ENCODE measurements at places on chromosomes 13 and 19.

- no peak for DNase-seq
Measured at GRCh38 chr13:40800559-40800958, 11.1 kb downstream of the SLC25A15 start.

- DNase-seq = no peak
Measured at GRCh38 chr13:24659239-24659638, 21.0 kb upstream of the ATP12A start.

DNA sequence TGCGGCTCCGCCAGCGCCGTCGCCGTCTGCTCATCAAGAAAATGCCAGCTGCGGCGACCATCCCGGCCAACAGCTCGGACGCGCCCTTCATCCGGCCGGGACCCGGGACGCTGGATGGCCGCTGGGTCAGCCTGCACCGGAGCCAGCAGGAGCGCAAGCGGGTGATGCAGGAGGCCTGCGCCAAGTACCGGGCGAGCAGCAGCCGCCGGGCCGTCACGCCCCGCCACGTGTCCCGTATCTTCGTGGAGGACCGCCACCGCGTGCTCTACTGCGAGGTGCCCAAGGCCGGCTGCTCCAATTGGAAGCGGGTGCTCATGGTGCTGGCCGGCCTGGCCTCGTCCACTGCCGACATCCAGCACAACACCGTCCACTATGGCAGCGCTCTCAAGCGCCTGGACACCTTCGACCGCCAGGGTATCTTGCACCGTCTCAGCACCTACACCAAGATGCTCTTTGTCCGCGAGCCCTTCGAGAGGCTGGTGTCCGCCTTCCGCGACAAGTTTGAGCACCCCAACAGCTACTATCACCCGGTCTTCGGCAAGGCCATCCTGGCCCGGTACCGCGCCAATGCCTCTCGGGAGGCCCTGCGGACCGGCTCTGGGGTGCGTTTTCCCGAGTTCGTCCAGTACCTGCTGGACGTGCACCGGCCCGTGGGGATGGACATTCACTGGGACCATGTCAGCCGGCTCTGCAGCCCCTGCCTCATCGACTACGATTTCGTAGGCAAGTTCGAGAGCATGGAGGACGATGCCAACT is 24.4 kb upstream of the KCTD15 start:
- DNase-seq = no peak

- DNase-seq = no peak
Measured at GRCh38 chr13:99990126-99990977, 8.8 kb downstream of the ZIC2 start.

DNA sequence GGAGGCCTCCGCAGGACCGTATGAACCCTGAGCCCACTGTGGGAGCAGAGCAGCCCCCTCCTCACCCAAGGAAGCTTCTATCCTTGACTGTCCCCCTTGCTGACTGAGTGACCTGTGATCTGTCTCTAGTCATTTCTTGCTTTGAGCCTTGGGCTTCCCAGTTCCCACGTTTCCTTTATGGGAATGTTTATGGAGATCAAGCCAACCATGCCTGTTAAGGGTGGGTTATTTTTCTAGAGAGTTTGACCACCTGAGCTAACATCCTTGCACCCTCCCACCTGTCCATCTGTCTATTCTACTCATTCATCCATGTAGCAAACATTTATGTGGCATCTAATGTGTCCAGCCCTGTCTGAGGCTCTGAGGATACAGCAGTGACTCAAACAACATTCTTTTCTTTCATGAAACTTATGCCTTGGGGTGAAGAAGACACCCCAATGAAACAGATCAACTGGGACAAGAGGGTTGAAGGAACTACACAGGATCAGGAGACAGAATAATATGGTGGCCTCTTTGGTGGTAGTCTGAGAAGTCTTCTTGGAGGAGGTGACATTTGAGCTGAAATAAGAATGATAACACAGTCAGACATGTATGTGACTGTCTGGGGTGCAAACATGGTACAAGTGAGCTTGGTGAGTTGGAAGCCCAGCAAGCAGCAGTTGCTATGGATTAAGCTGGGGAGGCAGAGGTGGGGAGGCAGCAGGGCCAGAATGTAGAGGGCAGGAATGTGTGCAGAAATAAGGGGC is 30.5 kb downstream of the CERS4 start:
- no peak for DNase-seq

DNA sequence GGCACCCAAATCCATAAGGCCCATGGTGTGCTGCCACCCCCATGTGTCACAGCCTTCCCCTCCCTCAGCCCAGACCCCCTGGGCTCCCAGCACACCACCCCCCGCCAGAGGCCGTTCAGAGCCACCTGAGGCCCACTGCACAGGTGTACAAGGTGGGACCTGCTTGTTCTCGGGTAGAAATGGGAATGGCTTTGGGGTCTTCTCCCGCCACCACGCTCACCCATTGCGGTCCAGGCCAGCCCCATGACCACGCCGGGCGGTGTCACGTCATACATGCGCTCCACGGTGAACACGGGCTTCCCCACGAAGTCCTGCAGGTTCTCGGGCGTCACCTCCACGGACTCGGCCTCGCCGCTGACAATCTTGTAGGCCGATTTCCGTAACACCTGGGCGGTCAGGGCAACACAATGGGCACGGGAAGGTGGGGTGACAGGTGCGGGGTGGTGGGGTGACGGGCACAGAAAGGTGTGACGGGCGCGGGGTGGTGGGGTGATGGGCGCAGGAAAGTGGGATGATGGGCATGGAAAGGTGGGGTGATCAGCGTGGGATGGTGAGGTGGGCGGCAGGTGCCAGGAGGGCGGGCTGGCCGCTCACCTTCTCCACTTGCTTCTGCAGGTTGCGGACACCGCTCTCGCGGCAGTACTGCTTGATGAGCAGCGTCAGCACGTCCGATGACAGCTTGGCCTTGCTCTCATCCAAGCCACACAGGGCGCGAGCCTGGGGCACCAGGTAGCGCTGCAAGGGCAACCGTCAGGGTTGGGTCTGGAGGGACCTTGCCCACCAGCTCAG is 4.3 kb downstream of the RPL36 start:
- no peak for DNase-seq

GRCh38 chr13:113915786-113916329 is 52.0 kb upstream of the GAS6 start:
- no peak for DNase-seq

DNA sequence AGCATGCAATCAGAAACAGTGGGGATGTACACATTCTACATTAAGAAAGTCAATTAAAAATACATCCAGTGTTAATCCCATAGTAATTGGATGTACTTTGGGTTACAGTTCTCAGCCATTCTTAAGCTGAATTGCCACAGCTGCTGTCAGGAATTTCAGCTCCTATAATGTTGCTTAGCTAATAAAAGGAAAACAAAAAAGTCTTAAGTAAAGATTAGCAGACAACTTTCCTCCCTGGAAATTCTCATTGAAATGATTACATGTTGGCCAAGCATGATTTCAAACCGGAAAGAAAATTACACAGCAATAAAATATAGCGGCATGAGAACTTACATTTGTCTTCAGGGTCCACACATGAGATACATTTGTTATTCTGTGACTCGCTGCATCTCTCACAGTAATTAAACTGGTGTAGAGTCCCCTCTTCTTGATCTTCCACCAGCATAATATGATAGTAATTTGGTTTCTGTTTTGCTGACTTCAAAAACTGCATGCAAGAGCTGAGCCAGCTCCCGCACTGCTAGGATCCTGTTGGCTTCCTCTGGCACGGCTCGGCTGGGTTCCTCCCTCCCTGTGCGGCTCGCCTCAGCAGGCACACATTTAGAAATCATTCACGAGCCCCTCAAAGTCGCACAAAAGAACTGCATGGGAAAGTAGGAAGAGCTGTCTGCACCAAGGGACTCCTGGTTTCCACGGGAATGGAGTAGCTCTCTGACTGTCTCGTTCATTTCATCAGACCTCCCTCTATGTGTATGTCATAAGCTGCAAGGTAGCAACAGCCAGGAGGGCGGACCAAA is at the start of gene HTR2A:
TSS of gene HTR2A (minus strand) at position 713 of the 797 bp plus-strand sequence. CDS start 1,147 bp downstream, outside the sequence.
- no peak for DNase-seq

DNA sequence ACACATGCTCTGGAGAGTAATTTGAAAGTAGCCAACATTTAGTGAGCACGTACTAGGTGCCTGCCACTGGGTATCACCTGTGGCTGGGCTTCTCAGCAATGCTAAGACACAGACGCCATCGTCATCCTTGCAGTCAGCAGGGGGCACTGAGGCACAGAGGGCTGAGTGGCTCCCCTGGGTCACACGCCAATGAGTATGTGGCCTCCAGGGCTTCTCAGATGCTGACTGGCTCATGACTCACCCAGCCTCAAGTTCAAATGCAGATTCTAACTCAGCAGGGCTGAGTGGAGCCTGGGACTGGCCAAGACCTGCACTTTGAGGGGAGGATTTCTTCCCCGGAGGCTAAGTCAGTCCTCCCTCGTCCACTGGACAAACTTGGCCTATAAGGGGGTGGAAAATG is 115.1 kb upstream of the CACNA1A start:
- no peak for DNase-seq

GRCh38 chr19:43936188-43936587 is 1.1 kb upstream of the ZNF45 start:
- no peak for DNase-seq

GRCh38 chr13:99883805-99884204 is 87.8 kb downstream of the ZIC5 start:
- DNase-seq = no peak

GRCh38 chr13:58343076-58343475 is 711.5 kb downstream of the PCDH17 start:
- DNase-seq = no peak

DNA sequence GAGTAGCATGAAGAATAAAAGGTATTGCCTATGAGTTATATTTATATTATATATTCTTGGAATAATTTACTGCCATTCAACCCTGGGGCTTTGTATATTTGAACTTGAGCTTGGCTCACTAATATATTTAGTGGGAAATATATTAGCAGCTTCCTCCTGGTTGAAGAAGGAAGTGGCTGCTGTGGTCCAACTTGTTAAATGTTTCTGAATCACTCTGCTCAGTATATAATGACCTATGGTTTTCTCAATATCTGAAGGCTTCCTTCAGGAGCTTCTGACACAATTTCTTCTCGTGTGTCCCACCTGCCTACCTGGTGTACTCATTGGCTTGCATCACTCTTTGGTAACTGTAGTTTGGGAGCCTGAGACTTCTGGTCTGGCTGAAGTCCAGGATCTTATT is 646.4 kb downstream of the TBC1D4 start:
- DNase-seq = no peak

GRCh38 chr13:76887076-76887563 is 915 bp upstream of the KCTD12 start:
- no peak for DNase-seq

GRCh38 chr19:3398114-3398899 is 31.9 kb downstream of the NFIC start:
- DNase-seq = no peak

GRCh38 chr19:4087787-4088679 is 21.3 kb upstream of the ZBTB7A start:
- no peak for DNase-seq

DNA sequence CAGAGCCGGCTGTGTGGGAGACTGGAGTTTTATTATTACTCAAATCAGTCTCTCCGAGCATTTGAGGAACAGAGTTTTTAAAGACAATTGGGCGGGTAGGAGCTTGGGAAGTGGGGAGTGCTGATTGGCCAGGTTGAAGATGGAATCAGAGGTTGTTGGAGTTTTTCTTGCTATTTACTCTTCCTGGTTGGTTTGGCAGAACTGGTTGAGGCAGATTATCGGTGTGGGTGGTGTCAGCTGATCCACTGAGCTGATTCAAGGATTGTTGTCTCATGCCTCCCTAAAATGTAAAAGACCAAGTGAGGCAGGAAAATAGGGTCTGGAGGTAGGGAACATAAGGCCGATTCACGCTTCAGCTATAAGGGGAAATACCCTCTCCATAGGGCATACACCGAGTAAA is 1.3 kb upstream of the TDRD12 start:
- no peak for DNase-seq

- DNase-seq = no peak
Measured at GRCh38 chr13:36822785-36823184, 3.8 kb downstream of the RFXAP start.

GRCh38 chr19:11596156-11596555 is 1.1 kb upstream of the ZNF627 start:
- DNase-seq = no peak

DNA sequence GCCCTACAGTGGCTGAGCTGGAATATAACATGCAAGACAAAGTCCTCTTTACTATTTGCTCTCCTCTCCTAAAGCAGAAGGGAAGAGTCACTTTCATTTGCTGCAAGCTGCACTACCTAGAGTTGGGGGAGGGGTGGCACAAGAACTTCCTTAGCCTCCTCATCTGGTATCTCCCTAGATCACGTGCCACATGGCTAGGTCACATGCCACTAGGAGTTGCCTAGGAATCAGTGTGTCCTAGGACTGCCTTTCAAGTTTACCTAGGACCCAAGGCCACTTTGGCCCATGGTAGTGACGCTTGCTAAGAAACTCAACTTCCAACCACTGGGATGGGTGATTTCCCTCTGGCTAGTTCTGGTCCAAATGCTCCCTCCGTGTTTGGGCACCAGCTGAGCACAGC is 625.2 kb downstream of the DIAPH3 start:
- DNase-seq = no peak

GRCh38 chr19:51421229-51422052 is 4.0 kb upstream of the SIGLEC10 start:
- no peak for DNase-seq

GRCh38 chr19:40663695-40664692 is 26.5 kb downstream of the NUMBL start:
- no peak for DNase-seq

DNA sequence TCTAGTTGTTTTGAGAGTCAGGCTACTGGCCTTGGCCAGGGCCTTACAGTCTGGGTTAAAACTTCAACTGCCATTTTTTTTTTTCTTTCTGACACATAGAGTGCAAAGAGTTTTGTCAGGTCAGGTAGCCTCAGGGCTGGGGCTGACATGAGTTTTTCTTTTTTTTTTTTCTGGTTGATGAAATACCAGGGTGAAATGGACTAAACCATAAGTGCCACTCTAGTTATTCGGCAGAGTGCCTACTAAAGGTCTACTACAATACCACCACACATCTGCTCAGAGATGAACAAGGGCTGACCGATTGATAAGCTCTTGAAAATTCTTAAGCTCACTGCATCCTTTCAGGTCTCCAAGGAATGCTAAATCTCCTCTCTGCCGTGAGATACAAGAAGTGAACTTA is 4.4 kb upstream of the ZNF320 start:
- no peak for DNase-seq

- DNase-seq = no peak
Measured at GRCh38 chr19:45352914-45353796, 12.6 kb downstream of the KLC3 start.

DNA sequence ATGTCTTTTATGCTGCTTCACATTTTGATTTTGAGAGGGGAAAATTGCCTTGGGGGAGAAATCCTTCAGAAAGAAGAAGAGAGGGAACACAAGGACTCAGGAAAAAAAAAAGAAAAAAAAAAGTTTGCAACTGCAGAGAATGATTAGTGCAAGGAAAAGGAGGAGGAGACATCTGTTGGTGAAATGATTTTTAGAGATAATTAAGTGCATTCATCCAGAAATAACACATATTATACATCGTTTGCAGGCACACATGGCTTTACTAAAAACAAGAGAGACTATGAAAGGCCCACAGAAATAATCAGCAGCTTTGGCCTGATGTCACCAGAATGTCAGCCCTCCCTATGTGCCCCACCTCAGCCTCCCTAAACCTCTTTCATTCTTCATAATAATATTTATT is 1058.2 kb downstream of the PCDH9 start:
- no peak for DNase-seq

Measured in NCI-H1092 (cell line).